ENCODE measurements at places on chromosomes 5 and 9.
A peak's percentile ranks its signal among the peaks of the same experiment; 100 is the strongest.

DNA sequence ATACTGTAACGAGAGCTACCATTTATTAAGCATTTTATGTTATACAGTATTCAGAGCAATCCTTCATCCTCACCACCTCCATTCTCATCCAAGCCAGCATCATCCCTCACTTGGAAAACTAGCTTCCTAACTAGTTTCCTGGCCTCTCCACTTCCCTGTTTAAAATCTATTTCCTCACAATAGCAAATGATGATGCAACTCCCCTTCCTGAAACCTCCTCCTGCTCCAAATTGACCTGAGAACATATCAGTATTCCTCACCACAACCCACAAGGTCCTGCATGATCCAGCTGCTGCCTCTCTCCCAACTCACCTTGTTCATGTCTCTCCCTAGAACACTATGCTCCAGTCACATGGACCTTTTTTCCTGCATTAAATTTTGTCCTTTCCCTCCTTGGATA lies 4.3 kb upstream of the SLC36A2 start:
- H3K4me1 ChIP-seq: no peaks in the 10 kb centered on the region
- H3K36me3 ChIP-seq: no peaks in the 10 kb centered on the region
- no peak for DNase-seq
- H3K4me3 ChIP-seq: no peak overlapping the region
- H3K27me3 ChIP-seq: peaks cover 37% of the 10 kb centered on the region
- no peak overlapping the region for H3K27ac ChIP-seq

DNA sequence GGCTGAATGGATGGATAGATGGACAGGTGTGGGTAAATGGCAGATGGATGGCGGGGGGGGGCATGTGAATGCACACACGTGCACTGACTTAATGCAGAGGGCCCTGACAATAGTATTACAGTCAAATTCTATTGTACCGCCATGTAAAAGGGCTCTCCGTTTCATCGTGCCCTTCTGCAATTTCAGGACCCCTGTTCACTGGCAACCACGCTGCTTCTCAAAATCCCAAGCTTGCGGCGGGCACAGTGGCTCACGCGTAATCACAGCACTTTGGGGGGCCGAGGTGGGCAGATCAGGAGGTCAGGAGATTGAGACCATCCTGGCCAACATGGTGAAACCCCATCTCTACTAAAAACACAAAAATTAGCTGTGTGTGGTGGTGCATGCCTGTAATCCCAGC lies 211.4 kb downstream of the BNC2 start:
- no peak overlapping the region for H3K27ac ChIP-seq
- no peaks in the 10 kb centered on the region for H3K36me3 ChIP-seq
- no peaks in the 10 kb centered on the region for H3K4me1 ChIP-seq
- H3K27me3 ChIP-seq: no peaks in the 10 kb centered on the region
- DNase-seq: no peak

DNA sequence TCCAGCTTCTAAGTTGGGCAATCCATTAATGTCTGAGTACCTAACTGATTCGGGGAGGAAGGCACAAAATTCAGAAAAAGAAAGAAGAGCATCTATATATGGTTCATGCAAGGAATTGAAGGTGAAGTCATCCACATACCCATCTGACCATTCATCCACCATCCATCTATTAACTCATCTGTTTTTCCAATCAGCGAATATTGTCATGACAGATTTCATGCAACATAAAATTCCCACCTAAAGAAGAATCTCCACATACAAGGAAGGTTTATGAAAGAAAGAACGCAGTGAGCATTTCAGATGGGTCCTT lies 164.7 kb downstream of the GRIA1 start:
- no peaks in the 10 kb centered on the region for H3K36me3 ChIP-seq
- H3K4me1 ChIP-seq: no peaks in the 10 kb centered on the region
- DNase-seq: no peak
- no peaks in the 10 kb centered on the region for H3K27me3 ChIP-seq

GRCh38 chr5:72654231-72654630 lies 147.0 kb upstream of the ZNF366 start:
- H3K4me3 ChIP-seq: no peak overlapping the region
- no peak overlapping the region for H3K27ac ChIP-seq
- no peak for DNase-seq
- H3K36me3 ChIP-seq: no peaks in the 10 kb centered on the region

GRCh38 chr5:61389609-61390008 lies 57.6 kb downstream of the ZSWIM6 start:
- no peak overlapping the region for H3K4me3 ChIP-seq
- H3K4me1 ChIP-seq: peaks cover 39% of the 10 kb centered on the region
- no peaks in the 10 kb centered on the region for H3K27me3 ChIP-seq

GRCh38 chr9:128405780-128406171 lies 14.9 kb upstream of the CERCAM start:
- no peak for DNase-seq
- no peak overlapping the region for H3K4me3 ChIP-seq
- no peaks in the 10 kb centered on the region for H3K4me1 ChIP-seq
- no peaks in the 10 kb centered on the region for H3K36me3 ChIP-seq

DNA sequence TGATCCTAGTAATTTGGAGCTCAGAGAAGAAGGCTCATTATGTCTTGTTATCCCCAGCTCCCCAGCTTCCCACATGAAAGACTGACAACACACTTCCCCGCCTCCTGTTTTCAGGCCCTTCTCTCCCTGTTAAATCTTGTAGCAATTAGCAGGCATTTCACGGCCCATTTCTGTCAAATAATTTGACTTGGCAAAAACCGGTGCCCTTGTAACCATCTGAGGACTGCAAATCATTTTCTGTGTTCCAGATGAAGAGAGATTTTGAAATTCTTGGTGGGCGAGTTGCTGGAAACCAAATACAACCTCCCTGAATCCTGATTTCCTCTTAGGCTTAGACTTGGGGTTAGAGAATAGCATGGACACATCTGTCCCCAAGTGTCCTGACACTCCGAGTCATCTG lies 109.7 kb downstream of the MSX2 start:
- DNase-seq: no peak
- H3K4me1 ChIP-seq: no peaks in the 10 kb centered on the region
- no peaks in the 10 kb centered on the region for H3K36me3 ChIP-seq
- no peaks in the 10 kb centered on the region for H3K27me3 ChIP-seq

- no peaks in the 10 kb centered on the region for H3K4me1 ChIP-seq
- no peak overlapping the region for H3K4me3 ChIP-seq
- H3K27ac ChIP-seq: no peak overlapping the region
- H3K36me3 ChIP-seq: no peaks in the 10 kb centered on the region
- no peaks in the 10 kb centered on the region for H3K27me3 ChIP-seq
Observed at GRCh38 chr9:71737455-71737854, 30.9 kb downstream of the CEMIP2 start.

DNA sequence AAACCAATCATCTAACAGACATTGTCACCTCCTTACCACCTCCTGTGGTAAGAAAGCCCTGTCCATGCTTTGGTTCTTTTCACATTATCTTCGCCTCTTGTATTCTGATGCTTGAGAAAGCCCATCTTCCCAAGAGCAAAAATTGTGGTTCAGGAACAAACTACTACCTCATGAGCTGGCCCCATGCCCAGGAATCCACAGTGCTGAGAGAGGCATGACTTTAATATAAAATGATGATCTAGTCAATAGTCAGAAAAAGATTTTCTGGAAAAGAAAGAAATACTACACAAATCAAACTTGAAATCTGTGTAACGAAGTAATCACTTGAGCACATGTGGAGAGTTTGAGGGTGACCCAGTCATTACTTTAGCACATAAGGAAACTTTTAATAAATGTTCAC lies 94.7 kb downstream of the FGF10 start:
- DNase-seq: no peak
- no peaks in the 10 kb centered on the region for H3K36me3 ChIP-seq
- H3K4me1 ChIP-seq: no peaks in the 10 kb centered on the region
- no peak overlapping the region for H3K27ac ChIP-seq
- no peaks in the 10 kb centered on the region for H3K27me3 ChIP-seq

DNA sequence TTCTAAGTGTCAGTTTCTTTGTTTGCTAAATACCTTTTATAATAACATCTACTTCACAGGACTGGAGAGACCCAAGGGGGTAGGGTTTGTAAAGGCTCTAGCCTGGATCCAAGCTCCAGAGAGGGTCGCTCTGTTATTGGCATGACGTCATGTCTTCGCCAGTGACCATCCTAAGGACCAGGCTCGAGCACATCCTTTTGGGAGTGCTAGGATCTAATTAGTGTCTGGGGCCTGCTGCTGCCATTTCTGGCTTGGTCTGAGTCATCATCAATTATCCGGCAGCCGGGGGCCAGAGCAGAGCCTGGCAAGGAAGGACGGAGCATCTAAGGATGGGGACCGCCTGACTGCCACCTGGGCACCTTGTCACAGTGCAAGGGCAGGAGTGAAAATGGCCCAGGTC lies 153.0 kb downstream of the NSG2 start:
- H3K27ac ChIP-seq: no peak overlapping the region
- H3K27me3 ChIP-seq: no peaks in the 10 kb centered on the region
- no peak for DNase-seq
- H3K4me1 ChIP-seq: no peaks in the 10 kb centered on the region

DNA sequence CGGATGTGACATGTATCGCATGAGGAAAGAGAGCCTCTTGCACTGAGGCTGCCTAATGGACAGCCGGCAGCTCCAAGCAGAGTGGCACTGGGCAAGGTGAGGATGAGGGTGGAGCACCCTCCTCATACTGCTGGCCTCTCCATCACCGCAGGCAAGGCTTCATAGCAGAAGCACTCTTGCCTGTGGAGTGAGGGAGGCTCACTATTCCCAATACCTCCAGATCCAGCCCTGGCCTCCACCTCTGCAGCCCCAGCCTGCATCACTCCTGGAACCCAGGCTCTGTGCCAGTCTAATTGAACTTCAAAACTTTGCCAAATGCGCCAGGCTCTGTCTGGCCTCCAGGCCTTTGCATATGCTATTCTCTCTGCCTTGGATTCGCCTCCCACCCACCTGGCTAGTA lies 29.7 kb upstream of the ARAP3 start:
- no peaks in the 10 kb centered on the region for H3K27me3 ChIP-seq
- peaks cover 9% of the 10 kb centered on the region for H3K4me1 ChIP-seq
- no peak for DNase-seq
- H3K4me3 ChIP-seq: no peak overlapping the region

- peaks cover 67% of the 10 kb centered on the region for H3K4me1 ChIP-seq
- peak overlapping the region; percentile 39 for H3K4me3 ChIP-seq
- H3K36me3 ChIP-seq: no peaks in the 10 kb centered on the region
Observed at GRCh38 chr9:133125941-133126696, 5.1 kb upstream of the RALGDS start.

- H3K4me1 ChIP-seq: no peaks in the 10 kb centered on the region
- no peak for DNase-seq
- H3K4me3 ChIP-seq: no peak overlapping the region
- peaks cover 52% of the 10 kb centered on the region for H3K36me3 ChIP-seq
Observed at GRCh38 chr9:114339130-114339908, 9.7 kb downstream of the ORM2 start.

DNA sequence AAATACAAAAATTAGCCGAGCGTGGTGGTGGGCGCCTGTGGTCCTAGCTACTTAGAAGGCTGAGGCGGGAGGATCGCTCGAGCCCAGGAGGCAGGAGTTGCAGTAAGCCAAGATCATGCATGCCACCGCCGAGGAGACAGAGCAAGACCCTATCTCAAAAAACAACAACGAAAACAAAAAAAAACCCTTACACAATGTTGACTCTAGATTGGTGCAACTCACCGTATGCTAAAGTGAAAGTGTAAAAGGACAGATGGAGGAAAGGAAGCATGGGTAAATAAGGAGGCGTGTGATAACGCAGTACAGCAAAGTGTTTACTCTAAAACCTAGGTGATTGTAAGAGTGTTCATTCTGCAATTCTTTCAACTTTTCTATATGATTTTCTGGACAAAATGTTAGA lies 15.9 kb upstream of the RUFY1 start:
- no peaks in the 10 kb centered on the region for H3K4me1 ChIP-seq
- DNase-seq: no peak
- H3K27ac ChIP-seq: no peak overlapping the region
- no peak overlapping the region for H3K4me3 ChIP-seq
- H3K27me3 ChIP-seq: no peaks in the 10 kb centered on the region

GRCh38 chr5:16493261-16493660 lies 27.7 kb upstream of the ZNF622 start:
- no peaks in the 10 kb centered on the region for H3K4me1 ChIP-seq
- no peaks in the 10 kb centered on the region for H3K36me3 ChIP-seq
- H3K4me3 ChIP-seq: no peak overlapping the region
- H3K27me3 ChIP-seq: no peaks in the 10 kb centered on the region

DNA sequence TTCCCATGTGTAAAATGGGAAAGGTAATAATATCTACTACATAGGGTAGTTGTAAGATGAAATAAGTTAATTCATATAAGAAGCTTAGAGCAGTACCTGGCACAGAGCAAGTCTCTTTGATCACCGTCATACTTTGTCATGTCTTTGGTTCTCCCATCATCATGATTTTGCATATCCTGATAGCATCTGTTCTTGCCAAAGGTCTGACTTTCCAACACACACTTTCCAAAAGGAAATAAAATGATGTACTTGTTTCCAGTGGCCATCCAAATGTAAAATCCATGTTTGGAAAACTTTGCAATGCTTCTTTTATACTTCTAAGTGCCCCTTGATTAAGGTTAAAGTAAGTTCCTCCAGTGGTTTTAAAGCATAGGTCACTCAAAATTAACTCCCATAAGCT lies 266.9 kb upstream of the PTGER4 start:
- peaks cover 22% of the 10 kb centered on the region for H3K4me1 ChIP-seq
- H3K4me3 ChIP-seq: no peak overlapping the region
- H3K36me3 ChIP-seq: no peaks in the 10 kb centered on the region

- H3K36me3 ChIP-seq: peaks cover 4% of the 10 kb centered on the region
- no peak overlapping the region for H3K4me3 ChIP-seq
- no peaks in the 10 kb centered on the region for H3K4me1 ChIP-seq
- H3K27me3 ChIP-seq: no peaks in the 10 kb centered on the region
Observed at GRCh38 chr5:57199866-57200265, 26.0 kb downstream of the GPBP1 start.

DNA sequence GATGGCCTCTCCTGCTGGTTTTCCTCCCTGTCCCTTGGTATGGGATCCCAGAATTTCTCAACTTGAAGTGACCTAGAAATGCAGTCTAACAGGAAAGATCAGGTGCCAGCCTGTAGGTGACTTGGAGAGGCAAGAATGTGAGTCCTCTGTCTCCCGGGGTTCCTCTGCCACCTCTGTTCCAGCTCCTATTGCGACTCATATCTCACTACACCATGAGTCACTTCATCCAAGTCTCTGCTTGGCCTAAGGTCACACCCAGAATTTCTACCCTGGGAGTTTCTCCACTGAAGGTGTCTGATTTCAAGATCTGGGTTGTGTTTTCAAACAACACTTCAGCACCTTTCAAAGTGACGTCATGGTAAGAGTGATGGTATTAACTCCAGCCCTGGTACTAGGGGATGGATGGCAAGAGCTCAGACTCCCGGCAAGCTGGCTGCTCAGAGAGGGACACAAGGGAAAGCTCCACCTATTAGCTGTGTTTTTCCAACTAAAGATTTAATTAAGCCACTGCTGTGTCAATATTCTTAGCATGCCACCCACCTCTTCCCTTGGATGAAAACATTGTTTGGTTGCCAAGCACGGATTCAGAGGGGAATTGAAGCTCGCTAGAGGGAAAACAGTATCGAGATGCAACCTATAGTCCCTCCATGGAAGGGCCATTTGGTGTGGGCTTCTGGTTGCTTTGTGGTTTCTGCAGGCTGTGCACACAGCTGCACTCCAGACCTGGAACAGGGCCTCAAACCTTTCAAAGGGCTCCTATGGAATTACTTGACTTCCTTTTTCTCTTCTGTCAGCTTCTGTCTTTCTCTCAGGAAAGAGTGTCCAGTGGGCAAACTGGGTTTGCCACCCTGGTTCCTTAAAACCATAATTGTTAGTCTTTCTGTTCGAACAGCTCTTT lies 205.7 kb downstream of the GAS1 start:
- no peak for DNase-seq
- no peaks in the 10 kb centered on the region for H3K36me3 ChIP-seq
- no peak overlapping the region for H3K27ac ChIP-seq
- no peaks in the 10 kb centered on the region for H3K27me3 ChIP-seq
- H3K4me1 ChIP-seq: no peaks in the 10 kb centered on the region
- H3K4me3 ChIP-seq: no peak overlapping the region

GRCh38 chr5:54558362-54558761 lies 40.8 kb downstream of the SNX18 start:
- no peak for DNase-seq
- no peaks in the 10 kb centered on the region for H3K36me3 ChIP-seq
- H3K27ac ChIP-seq: no peak overlapping the region
- H3K4me3 ChIP-seq: no peak overlapping the region
- H3K27me3 ChIP-seq: no peaks in the 10 kb centered on the region
